ENCODE measurements at places on chromosomes 2 and 18. TPM values are rescaled to one million over a fixed set of nuclear protein-coding genes. Genes with fewer than 3 reads are reported as not detected.
A peak's percentile ranks its signal among the peaks of the same experiment; 100 is the strongest.

Gene INPP5D
- total RNA-seq = 6.2 TPM

Gene SMIM21
- not detected for total RNA-seq

Gene LOXHD1
- 0.12 TPM for total RNA-seq

Gene ALPI
- total RNA-seq = not detected

DNA sequence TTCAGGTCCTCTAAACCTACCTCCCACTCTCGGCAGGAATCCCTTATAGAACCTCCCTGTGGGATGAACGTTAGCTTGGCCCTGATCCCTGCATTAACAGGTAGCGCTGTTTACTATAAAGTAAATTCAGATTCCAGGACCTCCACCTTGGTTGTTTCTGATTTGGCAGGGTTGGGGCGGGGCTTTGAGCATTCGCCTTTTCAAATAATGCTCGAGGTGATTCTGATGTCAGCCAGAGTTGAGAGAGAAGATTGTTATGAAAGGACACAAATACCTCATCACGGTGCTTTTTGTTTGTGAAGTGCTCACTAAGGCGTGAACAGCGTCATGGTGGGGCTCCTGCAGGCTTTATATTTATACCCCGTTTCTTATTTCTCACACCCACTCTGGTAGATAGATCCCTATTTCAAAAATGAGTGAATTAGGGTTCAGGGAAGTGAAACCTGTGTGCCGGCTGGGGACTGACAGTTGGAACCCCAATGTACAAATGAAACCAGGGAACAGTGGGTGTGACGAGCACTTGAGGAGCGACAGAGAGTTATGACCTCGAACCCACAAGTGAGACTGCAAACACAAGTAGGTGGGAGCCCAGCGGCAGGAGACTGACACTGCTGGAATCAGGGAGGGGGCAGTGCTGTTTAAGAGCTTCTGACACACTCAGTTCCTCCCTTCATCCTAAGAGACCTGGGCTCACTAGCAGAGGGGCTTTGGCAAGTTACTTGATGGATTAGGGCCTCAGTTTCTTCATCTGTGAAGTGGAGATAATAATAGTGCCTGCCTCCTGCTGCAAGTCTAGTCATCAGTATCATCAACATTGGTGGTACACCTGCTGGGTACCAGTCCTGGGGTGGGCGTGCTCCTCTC lies 14.2 kb upstream of the CXCR4 start:
- ATAC-seq = peak; percentile 63

DNA sequence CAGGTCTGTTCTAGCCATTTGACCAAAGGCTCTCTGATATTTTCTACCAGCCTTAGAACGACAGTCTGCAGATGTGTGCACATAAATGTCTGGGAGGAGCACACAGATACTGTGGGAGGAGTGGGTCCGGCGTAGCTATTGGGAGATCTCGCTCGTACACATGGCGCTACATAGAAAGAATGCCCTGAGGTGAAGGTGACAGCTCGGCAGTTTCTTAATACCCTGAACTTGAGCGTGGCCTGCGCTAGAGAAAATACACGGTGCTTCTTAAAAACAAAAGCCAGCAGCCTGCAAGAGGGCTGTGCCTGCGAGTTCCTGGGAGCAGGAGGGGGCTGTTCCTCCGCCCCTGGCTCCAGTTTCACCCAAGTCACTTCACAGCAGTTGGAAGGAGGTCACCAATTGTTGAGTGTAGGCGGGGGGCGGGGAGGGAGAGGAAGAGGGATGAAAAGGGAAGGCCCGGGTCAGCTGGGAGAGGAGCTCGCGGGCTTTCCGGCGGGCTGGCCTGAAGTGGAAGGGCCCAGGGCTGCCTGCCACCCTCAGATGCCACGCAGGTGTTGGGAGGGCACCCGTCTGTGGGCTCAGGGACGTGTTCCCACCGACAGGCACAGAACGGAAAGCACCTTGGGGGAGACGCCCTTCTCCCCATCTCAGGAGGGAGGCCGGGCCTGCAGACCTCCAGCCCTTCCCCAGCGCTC lies 124.7 kb upstream of the ZNF516 start:
- peak; percentile 60 for ATAC-seq

DNA sequence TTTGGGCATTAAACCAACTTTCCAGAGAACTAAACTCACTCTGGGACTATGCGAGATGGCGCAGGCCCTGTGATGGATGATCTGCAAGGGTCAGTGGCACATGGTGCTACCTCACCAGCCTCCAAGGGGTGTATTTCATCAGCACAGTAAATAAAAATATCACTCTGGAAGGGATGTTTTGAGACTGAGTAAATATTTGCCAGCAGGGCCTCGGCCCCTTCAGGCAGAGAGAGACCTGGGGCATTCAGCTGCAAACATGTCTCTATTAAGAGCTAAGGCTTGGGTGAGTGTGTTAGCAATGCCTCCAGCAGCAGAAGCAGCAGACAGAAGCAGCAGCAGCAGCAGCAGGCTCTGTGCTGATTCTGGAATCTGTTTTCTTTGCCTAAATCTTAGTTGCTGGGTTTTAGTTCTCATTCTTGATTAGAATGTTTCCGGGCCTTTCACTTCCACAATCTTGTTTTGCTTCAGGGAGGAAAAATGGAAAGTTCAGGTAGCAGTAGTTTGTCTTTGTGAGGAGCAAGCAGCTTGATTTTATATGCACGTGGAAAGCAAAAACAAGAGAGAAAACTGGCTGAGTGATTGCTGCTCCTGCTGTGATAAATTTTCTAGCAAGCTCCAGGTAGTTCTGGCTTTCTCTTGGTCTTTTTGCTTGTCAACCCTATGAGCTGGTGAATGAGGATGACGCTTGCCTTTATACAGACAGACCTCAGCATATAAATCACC lies 18.6 kb downstream of the ADCYAP1 start:
- ATAC-seq = no peak

DNA sequence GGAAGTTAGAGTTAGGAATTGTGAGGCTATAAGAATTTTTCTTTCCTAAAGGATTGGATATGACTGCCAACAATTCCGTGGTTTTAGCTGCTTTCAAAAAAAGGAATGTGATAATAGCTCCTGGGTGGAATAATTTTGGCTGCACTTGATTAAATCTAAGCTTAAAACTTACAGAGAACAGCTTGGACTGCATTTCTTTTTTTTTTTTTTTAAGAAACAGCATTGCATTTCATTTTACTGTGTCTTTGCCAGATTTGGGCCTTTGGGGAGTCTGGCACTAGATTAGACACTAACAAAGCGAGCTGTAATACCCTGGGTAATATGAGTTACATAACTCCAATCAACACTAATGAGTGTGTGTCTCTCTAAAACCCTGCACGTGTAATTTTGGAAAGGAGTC lies 37.8 kb upstream of the ZNF397 start:
- no peak for ATAC-seq

Data from esophagus mucosa (tissue), 1 donor.